Activated T-helper 17 cell treated with anti-CD3 and anti-CD28 coated beads, Interleukin-2, amount 50 U/mL, for 72 hours (primary cell): ENCODE measurements at places on chromosomes 6 and 20.

DNA sequence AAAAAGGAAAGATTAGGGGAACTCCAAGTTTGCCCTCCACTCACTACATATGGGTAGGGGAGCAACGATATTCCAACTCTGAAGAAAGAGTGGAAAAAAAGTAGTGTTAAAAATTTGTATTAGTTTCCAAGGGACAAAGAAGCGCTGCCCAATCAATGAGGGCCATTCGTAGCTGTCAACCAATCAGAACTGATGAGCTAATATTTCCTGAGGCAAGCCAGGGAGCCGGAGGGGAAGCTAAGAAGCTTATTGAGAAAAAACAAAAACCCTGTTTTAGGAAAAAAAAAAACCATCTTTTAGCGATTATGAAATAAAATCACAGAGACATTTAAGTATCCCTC lies 59.5 kb downstream of the TRIM38 start:
- H3K4me1 ChIP-seq, result peaks cover 13% of the 10 kb centered on the region
- H3K27ac ChIP-seq, result peak overlapping the region; percentile 93
- peak overlapping the region; percentile 86 for H3K4me3 ChIP-seq
- peaks cover 31% of the 10 kb centered on the region for H3K36me3 ChIP-seq
- H3K27me3 ChIP-seq, result no peaks in the 10 kb centered on the region
- peak; percentile 8 for ATAC-seq

DNA sequence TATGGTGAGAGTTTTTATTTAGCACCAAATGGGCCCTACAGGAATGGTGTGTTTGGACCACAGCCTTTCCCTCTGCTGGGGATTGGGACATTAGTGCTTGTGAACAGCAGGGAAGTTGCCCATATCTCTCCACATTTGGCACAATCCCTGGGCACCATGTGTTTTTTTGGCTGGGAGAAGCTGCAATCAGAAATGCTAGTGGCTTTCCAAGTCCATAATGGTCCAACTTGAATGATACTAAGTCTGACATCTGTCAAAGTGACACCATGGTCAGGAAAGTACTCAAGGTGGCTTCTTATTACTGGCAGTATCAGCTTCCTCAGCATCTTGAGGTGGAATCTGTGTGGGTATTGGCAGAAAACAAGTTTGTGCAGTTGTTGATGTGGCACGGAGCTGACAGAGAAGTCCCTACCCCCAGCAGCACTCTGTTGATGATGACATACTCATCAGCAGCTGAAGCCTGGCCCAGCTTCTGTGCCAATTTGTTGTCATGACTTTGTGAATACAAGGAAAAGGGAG lies 53.0 kb downstream of the SASH1 start:
- H3K27ac ChIP-seq, result no peak overlapping the region
- no peak overlapping the region for H3K4me3 ChIP-seq
- ATAC-seq, result no peak
- no peaks in the 10 kb centered on the region for H3K36me3 ChIP-seq
- H3K4me1 ChIP-seq, result no peaks in the 10 kb centered on the region

DNA sequence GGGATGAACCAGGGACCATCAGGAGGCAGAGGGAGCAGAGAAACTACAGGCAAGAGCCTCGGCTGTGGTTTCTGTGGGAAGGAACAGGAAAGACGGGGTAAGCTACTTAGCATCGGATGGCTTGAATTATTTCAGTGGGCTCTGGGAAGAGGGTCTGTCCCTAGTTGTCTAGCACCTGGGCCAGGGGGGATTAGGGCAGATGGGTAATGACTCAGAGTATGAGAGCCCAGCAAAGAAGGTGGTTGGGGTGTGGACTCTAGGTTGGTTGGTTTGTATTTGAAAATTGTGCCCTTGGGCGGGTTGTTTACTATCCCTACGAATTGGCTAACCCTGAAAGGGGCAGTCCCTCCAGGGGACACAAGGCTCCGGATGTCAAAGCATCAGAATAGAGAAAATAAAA lies 148.5 kb upstream of the TAB2 start:
- H3K36me3 ChIP-seq, result no peaks in the 10 kb centered on the region
- H3K4me1 ChIP-seq, result peaks cover 45% of the 10 kb centered on the region
- H3K27me3 ChIP-seq, result no peaks in the 10 kb centered on the region
- peak; percentile 71 for ATAC-seq
- peak overlapping the region; percentile 56 for H3K27ac ChIP-seq

DNA sequence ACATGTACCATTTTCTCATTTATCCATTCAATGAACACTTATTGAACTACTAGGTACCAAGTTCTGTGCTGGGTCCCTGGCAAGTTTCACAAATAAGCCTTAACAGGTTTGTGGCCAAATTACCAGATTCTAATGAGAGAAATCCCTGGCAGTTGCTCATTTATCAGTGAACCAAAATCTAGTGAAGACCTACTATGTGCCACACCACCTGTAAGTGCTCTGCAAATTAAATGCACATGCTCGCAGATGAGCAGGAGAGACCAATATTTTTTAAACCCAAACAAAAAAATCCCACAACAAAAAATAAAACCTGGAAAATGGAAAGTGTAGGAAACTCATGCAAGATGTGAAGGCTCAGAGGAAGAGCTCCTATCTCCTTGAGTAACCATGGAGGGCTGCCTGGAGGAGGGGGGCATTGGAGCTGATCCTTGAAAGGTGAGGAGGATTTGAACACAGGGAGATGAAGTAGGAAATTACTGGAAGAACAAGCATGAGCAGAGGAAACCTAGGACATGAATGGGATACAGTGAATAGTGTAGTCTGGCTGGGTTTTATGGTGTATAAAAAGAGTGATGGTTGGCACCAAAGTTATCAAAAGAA lies 48.9 kb downstream of the CDH22 start:
- H3K27me3 ChIP-seq, result peaks cover 28% of the 10 kb centered on the region
- H3K36me3 ChIP-seq, result no peaks in the 10 kb centered on the region
- no peaks in the 10 kb centered on the region for H3K4me1 ChIP-seq
- ATAC-seq, result no peak
- no peak overlapping the region for H3K27ac ChIP-seq

GRCh38 chr6:77389402-77389801 lies 73.9 kb downstream of the HTR1B start:
- no peaks in the 10 kb centered on the region for H3K4me1 ChIP-seq
- H3K36me3 ChIP-seq, result no peaks in the 10 kb centered on the region
- H3K4me3 ChIP-seq, result no peak overlapping the region
- no peak overlapping the region for H3K27ac ChIP-seq
- no peak for ATAC-seq

- no peak overlapping the region for H3K27ac ChIP-seq
- peaks cover 40% of the 10 kb centered on the region for H3K27me3 ChIP-seq
- ATAC-seq, result no peak
- H3K36me3 ChIP-seq, result no peaks in the 10 kb centered on the region
- no peak overlapping the region for H3K4me3 ChIP-seq
Measured at GRCh38 chr20:2805689-2806350, 5.4 kb upstream of the CPXM1 start.

DNA sequence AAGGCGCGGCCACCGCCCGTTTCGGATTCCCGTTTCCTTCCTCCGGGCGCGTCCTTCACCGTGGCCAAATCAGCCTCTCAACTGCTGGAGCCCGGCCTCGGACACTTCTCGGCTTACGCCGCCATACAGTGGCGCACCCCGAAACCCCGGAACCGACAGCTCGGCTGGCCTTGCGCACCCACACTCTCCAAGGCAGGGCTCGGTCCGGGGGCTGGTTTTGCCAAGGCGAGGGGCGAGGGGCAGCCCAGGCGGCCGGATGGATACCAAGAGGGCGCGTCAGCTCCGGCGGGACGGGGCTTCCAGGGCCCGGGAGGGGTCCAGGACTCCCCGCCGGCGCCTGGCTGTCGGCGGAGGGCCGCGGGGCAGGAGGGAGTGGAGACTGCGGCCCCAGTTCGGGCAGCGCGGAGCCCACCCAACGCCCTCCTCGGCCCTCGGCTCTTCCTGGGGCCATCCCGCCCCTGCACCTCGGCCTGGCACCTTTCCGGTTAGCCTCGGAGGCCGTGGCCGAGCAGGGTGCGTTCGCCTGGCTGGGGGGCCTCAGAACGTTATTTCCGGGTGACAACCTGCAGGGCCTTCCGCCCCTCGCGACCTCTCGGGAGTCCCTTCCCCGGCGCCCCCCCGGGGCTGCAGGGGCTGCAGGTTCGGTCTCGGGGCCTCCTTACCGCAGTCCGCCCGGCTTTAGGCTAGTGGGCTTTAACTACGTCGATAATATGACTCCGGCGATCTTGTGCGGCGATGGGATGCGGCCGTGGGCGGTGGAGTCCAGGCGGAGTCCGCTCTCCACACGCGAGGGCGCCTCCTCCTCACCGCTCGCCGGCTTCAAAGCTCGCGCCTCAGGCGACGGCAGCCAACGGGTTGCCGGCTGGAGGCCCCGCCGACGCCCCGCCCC lies 697 bp upstream of the CEP43 start:
- H3K27me3 ChIP-seq, result no peaks in the 10 kb centered on the region
- peak; percentile 4 for ATAC-seq
- H3K4me1 ChIP-seq, result peaks cover 34% of the 10 kb centered on the region
- no peak overlapping the region for H3K27ac ChIP-seq

DNA sequence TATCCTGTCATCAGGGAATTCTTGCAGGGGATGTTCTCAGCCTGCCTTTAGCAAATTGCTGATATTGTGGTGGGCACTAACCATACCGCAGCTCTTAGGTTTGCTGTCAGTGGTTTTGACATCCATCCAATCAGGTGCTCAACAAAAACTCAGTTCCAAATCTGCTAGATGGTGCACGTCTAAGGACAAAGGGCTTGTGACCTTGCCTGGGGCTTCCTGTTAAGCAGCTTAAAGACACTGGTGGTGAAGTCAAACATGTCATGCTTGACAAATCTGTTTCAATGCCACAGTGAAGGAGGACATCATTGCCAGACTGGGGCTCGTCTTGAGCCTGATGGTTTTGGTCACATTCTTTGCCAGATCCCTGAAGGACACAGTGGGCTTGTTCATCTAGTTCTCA lies 179.8 kb upstream of the NOX3 start:
- H3K4me1 ChIP-seq, result peaks cover 11% of the 10 kb centered on the region
- H3K27me3 ChIP-seq, result peaks cover 10% of the 10 kb centered on the region
- no peaks in the 10 kb centered on the region for H3K36me3 ChIP-seq
- H3K4me3 ChIP-seq, result no peak overlapping the region

GRCh38 chr20:36415475-36416002 lies 109.4 kb downstream of the DLGAP4 start:
- H3K27me3 ChIP-seq, result peaks cover 14% of the 10 kb centered on the region
- no peaks in the 10 kb centered on the region for H3K36me3 ChIP-seq
- no peak for ATAC-seq
- no peak overlapping the region for H3K27ac ChIP-seq
- no peaks in the 10 kb centered on the region for H3K4me1 ChIP-seq

DNA sequence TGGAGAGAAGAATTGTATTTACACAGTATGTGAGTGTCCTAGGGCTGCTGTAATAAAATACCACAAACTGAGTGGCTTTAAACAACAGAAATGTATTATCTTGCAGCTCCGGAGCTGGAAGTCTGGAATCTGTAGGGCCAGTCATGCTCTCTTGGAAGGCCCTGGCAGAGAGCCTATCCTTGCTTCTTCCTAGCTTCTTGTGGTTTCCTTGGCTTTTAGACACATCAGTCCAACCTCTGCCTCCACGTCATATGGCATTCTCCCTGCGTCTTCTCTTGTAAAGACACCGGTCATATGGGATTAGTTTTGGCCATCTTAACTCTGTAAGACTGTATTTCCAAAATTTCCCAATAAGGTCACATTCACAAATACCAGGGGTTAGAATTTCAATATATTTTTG lies 10.8 kb downstream of the FNDC1 start:
- peaks cover 4% of the 10 kb centered on the region for H3K27me3 ChIP-seq
- H3K4me3 ChIP-seq, result no peak overlapping the region
- H3K36me3 ChIP-seq, result no peaks in the 10 kb centered on the region
- H3K27ac ChIP-seq, result no peak overlapping the region

- peaks cover 20% of the 10 kb centered on the region for H3K4me1 ChIP-seq
- ATAC-seq, result peak; percentile 1
- peak overlapping the region; percentile 97 for H3K4me3 ChIP-seq
- H3K27ac ChIP-seq, result peak overlapping the region; percentile 96
- H3K36me3 ChIP-seq, result peaks cover 46% of the 10 kb centered on the region
- no peaks in the 10 kb centered on the region for H3K27me3 ChIP-seq
Measured at GRCh38 chr6:143449714-143450452, 612 bp downstream of the ADAT2 start.

DNA sequence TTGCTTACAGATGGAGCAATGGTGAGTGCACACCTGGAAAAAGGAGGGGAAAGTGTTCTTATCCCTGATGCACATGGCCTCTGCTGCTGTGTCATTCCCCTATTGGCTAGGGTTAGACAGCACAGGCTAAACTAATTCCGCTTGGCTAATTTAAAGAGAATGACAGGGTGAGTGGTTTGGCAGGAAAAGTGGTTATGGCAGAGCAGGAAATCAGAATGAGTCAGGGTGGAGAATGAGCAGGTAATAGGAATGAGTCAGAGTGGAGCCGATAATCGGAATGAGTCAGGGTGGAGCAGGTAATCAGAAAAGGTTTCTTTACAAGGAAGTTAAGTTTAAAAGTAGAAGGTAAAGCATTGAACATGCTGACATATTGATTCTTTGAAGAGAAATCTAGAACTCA lies 355.5 kb upstream of the HTR1E start:
- H3K4me1 ChIP-seq, result no peaks in the 10 kb centered on the region
- no peak overlapping the region for H3K27ac ChIP-seq
- H3K36me3 ChIP-seq, result no peaks in the 10 kb centered on the region
- H3K27me3 ChIP-seq, result no peaks in the 10 kb centered on the region
- ATAC-seq, result no peak

GRCh38 chr6:121748850-121749249 lies 313.4 kb downstream of the GJA1 start:
- H3K4me1 ChIP-seq, result no peaks in the 10 kb centered on the region
- no peak overlapping the region for H3K27ac ChIP-seq
- H3K27me3 ChIP-seq, result no peaks in the 10 kb centered on the region
- H3K36me3 ChIP-seq, result no peaks in the 10 kb centered on the region
- no peak overlapping the region for H3K4me3 ChIP-seq

DNA sequence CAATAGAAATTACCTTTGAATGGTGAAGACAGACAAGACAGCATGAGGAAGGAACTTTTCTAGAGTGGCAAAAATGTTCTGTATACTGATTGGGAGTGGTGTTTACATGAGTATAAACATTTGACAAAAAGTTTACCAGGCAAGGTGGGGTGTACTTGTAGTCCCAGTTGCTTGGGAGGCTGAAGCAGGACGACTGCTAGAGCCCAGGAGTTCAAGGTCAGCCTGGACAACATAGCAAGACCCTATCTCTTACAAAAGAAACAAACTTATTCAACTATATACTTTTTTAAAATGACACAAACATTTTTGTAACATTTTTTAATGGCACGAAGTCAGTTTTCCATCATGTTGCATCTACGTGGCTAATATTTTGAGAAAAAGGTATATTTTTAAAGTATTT lies 40.5 kb downstream of the ZHX3 start:
- no peaks in the 10 kb centered on the region for H3K4me1 ChIP-seq
- ATAC-seq, result no peak
- no peaks in the 10 kb centered on the region for H3K36me3 ChIP-seq
- no peaks in the 10 kb centered on the region for H3K27me3 ChIP-seq
- no peak overlapping the region for H3K27ac ChIP-seq
- no peak overlapping the region for H3K4me3 ChIP-seq

DNA sequence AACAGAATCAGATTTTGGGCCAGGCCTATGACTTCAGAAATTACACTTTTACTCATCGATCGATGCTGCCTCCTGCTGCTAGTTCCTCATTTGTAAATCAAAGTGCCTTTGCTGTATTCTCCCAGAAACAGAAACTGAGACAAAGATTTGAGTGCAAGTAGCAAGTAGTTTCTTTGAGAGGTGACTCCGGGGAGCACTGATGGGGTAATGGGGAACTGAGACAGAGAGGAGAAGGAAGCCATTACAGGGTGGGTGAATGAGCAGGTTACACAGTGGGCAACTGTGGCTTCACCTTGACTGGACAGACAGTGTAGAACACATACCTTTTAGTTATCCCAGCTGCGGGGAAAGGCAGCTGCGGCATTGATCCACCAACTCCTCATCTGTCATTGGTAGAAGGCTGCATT lies 9.7 kb upstream of the CD40 start:
- no peak overlapping the region for H3K27ac ChIP-seq
- ATAC-seq, result peak; percentile 41
- peaks cover 5% of the 10 kb centered on the region for H3K4me1 ChIP-seq
- no peaks in the 10 kb centered on the region for H3K36me3 ChIP-seq
- H3K27me3 ChIP-seq, result peaks cover 46% of the 10 kb centered on the region
